Muscle of back (tissue), 13 donors: ENCODE measurements at places on chromosomes 3 and 15.
A peak's percentile ranks its signal among the peaks of the same experiment; 100 is the strongest.

DNA sequence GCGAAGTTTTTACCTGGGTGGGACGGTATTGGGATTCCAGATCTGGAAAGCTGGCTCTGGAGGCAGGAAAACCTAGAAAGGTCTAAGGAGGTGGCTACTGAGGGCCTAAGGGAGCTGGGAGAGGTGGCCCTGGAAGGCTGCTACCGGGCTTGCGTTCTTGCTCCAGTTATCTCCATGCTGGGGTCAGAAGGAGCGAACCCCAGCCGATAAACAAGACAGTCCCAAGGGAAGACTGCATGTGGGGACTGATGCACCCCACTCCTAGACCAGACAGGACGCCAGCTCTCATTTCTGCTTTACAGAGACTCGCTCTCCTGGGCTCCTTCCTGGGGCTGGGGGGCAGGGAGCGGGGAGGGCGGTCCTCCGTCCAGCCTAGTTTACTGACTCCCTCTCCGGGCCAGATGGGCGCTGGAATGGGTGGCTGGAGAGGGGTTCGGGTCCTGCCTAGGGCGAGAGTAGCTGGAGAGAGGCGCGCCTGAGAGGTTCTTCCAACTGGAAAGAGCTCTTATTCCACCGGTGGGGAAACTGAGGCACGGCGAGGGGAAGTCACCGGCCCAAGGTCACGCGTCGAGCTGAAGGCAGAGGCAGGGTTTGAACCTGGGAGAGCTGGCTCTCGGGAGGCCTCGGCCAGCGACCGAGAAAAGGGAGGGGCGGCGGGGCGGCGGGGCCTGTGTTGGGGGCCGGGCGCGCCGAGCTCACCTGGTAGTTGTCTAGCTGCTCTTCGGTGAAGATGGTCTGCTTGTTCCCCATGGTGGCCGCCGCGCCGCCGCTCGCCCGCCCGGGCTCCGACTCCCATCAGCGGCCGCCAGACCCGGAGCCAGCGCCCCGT is 565 bp downstream of the CIB2 start:
- no peak for DNase-seq

GRCh38 chr3:197554196-197554561 is 1.6 kb downstream of the BDH1 start:
- DNase-seq, result no peak

- DNase-seq, result peak; percentile 14
Measured at GRCh38 chr3:27293939-27294338, 75.2 kb downstream of the NEK10 start.

DNA sequence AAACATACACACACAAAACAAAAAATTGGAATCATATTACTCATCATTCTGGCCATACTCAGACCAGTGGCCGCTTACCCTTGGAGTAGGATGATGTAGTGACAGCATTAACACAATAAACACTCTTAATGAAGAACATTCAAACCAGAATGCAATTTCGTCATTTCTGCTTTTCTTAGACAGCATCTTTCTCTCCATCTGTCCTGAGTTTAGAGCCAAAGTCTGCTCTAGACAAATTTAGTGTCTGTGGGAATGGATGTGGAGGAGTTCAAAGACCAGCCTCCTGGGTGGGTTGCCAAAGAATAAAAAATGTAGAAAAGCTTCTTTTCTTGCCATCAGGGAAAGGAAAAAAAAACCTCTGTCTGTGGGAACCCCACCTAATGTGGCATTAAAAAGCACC is 212.4 kb upstream of the POU1F1 start:
- DNase-seq, result no peak

DNA sequence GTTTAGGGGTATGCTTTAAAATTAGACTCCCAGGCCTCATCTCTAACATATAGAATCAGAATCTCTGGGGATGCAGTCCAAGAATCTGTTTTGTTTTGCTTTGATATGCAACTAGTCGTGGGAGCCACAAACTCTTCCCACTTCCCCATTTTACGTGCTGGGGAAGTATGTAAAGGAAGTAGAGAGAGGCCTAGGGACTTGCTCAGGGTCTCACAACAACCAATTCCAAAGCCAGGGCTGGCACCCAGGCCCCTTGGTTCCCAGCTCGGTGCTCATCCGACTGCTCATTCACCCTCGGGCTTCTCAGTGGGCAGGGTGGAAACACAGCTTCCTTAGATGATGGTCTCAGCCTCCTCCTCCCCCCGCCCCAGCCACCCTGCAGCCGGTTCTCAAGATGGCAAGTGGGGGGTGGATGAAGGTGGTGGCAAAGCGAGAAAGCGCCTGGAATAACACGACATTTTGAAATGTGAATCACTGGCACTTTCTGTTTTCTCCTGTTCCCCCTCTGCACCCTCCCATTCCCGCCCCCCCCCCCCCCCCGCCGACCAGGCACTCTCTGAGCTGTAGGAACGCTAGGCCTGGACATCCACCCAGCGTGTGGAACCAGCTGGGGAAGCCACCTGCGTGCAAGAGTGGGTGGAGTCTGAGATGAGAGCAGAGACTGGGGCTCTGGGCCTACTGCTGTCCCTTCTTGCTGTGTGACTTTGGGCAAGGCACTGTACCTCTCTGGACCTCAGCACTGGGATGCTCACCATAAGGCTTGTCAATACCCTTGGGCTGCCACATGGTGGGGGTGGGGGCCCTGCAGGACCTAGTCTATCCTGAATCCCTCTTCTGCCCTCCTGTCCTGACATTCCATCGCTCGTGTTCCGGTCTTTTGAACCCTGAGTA is 214.5 kb downstream of the RPLP1 start:
- DNase-seq, result peak; percentile 45

- DNase-seq, result no peak
Measured at GRCh38 chr15:98778960-98779359, 130.6 kb downstream of the IGF1R start.

- peak; percentile 13 for DNase-seq
Measured at GRCh38 chr3:134824791-134825190, 29.7 kb downstream of the EPHB1 start.

DNA sequence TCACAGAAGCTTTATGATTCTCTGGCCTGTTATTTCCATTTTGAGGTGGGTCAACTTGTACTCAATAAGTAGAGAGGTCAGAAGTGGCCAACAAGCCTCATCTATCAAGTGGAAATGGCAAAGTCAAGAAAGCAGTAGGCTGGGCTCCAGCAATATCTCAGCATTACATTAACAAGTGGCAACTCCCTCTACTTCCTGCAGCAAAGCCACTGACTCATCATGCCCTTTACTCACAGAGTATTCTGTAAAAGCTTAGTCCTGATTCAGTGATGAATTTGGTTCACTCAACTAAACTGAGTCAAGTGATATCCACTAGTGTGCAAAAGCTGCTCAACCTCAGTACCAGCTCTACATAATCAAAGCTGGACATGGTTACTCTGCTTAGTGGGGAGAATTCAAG is 954.6 kb downstream of the EPHA3 start:
- no peak for DNase-seq

GRCh38 chr3:77467702-77468625 is 428.1 kb downstream of the ROBO2 start:
- peak; percentile 87 for DNase-seq

GRCh38 chr3:111621535-111621934 is 26.4 kb upstream of the ZBED2 start:
- DNase-seq, result no peak

- DNase-seq, result no peak
Measured at GRCh38 chr3:151556596-151556995, 95.7 kb upstream of the IGSF10 start.
